ENCODE measurements at places on chromosomes 2 and 18.

DNA sequence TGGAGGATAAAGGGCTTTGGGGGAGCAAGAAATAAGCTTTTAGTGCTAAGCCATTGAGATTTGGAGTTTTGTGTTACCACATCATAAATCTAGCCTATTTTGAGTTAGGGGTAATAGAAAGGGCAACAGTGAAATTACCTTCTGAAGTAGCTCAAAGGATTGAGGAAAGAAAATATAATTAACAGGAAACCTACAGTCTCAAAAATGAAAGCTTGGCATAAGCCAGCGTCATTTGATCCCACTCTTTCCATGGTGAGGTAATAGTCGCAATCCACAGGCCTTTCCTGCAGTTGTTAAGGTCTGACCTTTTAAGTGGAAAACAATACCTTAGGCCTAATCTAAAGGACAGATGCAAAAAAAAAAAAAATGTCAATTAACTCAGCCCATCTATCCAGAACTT lies 182.7 kb downstream of the UXS1 start:
- no peak for DNase-seq

DNA sequence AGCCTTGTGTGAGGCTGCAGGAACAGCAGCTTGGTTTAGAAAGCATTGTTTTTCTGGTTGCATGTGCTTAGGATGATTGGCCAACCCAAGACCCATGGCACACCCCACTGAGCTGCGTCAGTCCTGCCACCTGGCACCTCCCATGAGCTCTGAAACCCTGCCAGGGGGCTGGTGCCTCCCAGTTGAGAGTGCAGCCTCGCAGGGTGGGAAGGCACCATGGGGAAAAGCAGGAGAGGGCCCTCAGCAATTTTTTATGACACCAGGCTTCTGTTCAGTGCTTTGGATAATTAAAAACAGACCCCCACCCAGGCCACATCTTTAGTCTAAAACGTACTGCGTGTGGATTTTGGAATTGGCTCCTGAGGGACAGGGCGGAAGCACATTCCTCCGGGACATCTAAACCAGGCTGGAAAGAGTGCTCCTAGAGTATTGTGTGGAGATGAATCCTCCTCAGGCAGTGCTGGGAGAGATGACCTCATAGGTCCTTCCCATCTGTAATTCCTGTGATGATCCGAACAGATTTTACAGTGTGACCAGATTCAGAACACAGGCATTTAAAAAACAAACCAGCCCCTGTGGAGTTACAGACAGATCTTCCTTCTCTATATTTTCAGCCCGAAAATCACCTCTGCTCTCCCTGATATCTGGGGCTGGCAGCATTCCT lies 438.3 kb downstream of the ZNF521 start:
- no peak for DNase-seq

GRCh38 chr18:40904295-40904694 lies 1050.7 kb upstream of the PIK3C3 start:
- DNase-seq = no peak

- DNase-seq = no peak
Observed at GRCh38 chr2:57049273-57049672, 865.5 kb downstream of the CCDC85A start.

- DNase-seq = no peak
Observed at GRCh38 chr2:144508172-144508851, 11.6 kb downstream of the ZEB2 start.

Data from activated CD4-positive, alpha-beta T cell treated with anti-CD3 and anti-CD28 coated beads, Interleukin-2, Interleukin-4, amounts not matched to agents 100 ng/mL and 50 ng/mL, durations not matched to agents 16 hours and 8 hours (primary cell).